ENCODE measurements at places on chromosomes 13 and 19.
A peak's percentile ranks its signal among the peaks of the same experiment; 100 is the strongest.

GRCh38 chr13:44840131-44840530 is 149.1 kb downstream of the NUFIP1 start:
- DNase-seq, result no peak

DNA sequence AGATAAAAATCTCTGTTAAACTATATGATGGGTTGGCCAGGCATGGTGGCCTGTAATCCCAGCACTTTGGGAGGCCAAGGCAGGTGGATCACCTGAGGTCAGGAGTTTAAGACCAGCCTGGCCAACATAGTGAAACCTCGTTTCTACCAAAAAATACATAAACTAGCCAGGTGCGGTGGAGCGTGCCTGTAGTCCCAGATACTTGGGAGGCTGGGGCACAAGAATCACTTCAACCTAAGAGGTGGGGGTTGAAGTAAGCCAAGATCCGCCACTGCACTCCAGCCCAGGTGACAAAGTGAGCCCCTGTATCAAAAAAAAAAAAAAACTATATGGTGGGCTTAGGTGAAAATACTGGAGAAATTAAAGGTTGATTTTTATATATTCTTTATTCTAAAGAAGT is 11.3 kb downstream of the TBC1D4 start:
- DNase-seq, result no peak

GRCh38 chr19:50203281-50204080 is at the start of gene MYH14:
TSS of gene MYH14 (plus strand) at chr19:50203622. CDS start at chr19:50210366, 6,744 bp downstream.
- DNase-seq, result peak; percentile 95

DNA sequence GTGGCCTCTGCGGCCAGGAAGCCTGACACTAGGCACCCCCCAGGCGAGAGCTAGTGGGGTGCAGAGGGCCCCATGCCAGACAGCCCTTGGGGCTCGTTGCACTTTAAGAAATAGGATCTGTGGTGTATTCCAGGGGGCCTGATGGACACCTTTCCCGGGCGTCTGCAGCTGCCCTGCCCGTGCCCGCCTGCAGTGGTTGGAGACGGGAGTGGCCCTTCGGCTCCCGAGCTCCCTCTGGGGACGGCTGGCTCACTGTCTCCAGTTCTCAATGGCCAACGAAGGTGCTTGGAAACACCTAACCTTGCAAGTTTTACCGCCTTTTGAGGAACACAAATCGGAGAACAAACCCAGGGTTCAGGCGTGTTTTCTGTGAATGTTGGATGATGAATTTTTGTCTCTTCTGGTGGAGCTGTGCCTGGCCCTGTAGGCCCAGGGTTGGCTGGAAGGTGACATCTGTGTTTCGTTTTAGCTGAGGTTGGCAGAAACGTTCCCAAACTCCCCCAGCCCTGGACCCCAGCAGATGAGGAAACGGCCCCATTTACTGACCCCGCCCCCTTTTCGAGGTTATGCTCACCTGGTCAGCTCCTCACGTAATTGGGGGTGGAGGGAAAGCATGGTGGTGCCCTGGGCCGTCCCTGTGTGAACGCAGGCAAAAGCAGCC is 17.4 kb upstream of the NPAS1 start:
- no peak for DNase-seq

- DNase-seq, result peak; percentile 70
Observed at GRCh38 chr13:113367020-113367560, 3.2 kb upstream of the GRTP1 start.

- no peak for DNase-seq
Observed at GRCh38 chr19:47153266-47153665, 22.6 kb downstream of the SAE1 start.

DNA sequence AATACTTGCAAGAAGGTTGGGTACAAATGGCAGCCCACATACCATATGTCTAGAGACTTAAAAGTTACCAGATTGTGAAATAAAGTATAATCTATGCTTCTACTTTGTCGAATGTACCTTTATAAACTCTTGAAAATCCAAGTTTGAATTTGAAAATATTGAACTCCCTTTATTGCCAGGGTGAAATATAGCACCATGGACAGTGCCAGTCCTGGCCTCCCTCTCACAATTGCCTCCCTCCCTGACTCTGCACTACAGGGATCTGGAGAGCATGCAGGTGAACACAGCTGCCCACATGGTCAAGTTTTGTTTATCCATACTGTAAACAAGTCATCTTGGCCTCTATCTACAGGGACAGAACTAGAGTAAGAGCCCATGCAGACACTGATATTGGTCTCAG is 394.1 kb upstream of the SLITRK6 start:
- DNase-seq, result no peak

DNA sequence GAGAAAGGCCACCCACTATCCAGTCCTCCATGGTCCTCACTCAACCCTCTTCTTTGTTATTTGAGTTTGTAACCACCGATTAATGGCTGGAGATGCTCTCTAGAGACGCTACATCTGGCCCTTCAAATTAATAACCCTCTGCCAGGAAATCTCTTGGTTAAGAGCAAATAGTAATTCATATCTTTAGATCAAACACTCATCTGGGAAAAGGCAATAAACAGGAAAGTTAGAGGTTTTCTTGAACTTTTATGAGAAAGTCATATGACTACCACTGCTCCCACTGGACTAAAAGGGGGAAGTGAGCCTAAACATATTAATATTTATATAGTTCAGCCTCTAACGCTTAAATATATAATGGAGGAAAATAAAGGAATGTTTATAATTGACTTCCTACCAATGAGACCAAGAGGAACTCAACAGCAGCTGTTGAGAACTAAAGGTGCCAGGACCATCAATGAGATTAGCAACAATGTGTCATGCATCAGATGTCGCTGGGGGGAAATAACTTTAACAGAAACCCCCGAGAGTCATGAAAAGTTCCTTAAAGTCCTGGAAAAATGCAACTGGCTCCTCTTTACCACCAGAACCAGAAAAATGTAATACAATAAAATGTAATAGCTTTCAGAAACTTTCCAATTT is 2.7 kb downstream of the TBC1D4 start:
- DNase-seq, result no peak

GRCh38 chr13:76939215-76939614 is 9.1 kb upstream of the ACOD1 start:
- DNase-seq, result no peak

- peak; percentile 88 for DNase-seq
Observed at GRCh38 chr19:42284066-42284501, 15.0 kb downstream of the CIC start.

GRCh38 chr13:83184819-83185218 is 697.5 kb downstream of the SLITRK1 start:
- no peak for DNase-seq

All from islet precursor cell (in vitro differentiated cells).